CD8-positive, alpha-beta memory T cell (primary cell): ENCODE measurements at places on chromosomes 16 and 17.

DNA sequence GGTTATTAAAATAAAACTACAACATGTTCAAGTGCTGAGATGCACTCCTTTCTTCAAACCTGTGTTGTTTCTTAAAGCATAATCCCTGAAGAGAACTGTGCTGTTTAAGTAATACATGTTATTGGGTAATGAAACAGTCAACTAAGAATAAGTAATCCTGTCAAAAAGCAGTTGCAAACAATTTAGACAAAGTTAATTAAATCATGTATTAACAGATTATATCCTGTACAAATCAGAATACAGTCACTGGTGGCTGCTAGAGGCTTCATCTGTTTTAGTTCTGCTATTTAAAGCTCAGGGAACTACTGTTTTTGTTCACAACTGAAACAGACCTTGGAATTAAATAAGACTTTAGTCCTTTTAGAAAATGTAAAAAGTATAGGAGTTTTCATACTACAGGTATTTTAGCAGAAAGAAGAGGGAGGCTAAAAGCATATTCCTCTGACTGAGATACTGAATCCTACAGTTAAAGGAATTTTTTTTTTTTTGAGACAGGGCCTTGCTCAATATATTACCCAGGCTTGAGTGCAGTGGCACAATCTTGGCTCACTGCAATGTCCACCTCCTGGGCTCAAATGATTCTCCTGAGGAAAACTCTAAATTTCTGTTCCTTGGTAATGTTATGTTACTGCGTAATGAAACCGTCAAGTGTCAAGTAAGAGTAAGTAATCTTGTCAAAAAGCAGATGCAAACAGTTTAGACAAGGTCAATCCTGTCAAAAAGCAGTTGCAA lies 27.3 kb upstream of the ITGA2B start:
- DNase-seq, result no peak

DNA sequence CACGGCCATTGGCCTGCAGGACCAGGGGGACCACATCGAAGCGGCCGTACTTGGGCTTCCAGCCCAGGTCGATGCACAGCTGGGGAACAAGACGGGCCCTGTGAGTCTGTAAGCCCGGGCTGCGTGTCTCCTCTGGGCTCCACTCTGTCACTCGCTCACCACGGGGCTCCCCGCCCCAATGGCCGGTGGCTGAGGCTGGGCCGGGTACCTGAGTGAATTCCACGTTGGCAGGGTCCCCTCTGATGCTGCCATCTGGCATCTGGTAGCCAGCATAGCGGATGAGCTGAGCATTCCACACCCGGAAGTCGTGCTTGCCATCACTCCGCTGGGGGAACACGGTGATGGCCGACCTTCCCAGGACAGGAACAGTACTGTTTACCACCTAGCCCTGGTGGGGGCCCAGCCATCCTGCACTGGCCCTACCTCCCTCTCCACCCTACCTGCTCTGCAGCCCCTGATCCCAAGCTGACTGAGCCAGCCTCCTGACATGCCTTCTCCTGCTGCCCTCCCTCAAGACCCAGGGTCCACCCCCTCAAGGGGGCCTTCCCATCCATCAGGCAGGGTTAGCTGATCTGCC lies 19.4 kb downstream of the NOS2 start:
- DNase-seq, result no peak

GRCh38 chr17:42023524-42024349 lies 3.8 kb downstream of the NKIRAS2 start:
- no peak for DNase-seq

DNA sequence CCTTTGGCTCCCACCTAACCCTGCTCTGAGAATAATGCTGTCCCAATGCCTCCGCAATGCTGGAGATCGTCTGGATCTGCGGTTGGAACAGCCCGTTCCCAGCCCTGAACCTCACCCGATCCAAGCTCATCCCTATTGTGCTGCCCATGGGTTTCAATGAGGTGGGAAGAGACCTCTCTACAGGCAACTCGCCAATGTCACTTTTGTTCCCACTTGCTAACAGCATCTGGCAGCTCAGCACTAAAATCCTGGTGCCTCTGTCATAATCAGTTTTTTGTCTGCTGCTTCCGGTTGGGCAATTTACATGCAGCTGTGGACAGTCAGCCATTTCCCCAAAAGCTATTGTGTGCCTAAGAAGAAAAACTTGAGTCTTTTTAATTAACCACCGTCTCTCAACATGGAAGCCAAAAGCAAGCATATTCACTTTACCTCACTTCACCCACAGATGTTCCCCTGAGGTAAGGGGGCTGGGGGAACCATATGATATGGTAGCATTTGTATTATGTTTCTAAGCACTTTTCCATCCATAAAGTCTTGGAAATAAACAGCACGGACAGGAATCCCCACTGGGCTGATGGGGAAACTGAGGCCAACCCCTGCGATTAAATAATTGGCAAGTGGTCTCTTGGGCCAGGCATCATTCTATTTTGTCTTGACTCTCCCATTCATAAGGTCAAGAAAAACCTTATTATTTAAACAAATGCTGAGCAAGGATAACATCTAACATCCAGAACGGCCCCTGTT lies 159.2 kb upstream of the CDH5 start:
- no peak for DNase-seq

DNA sequence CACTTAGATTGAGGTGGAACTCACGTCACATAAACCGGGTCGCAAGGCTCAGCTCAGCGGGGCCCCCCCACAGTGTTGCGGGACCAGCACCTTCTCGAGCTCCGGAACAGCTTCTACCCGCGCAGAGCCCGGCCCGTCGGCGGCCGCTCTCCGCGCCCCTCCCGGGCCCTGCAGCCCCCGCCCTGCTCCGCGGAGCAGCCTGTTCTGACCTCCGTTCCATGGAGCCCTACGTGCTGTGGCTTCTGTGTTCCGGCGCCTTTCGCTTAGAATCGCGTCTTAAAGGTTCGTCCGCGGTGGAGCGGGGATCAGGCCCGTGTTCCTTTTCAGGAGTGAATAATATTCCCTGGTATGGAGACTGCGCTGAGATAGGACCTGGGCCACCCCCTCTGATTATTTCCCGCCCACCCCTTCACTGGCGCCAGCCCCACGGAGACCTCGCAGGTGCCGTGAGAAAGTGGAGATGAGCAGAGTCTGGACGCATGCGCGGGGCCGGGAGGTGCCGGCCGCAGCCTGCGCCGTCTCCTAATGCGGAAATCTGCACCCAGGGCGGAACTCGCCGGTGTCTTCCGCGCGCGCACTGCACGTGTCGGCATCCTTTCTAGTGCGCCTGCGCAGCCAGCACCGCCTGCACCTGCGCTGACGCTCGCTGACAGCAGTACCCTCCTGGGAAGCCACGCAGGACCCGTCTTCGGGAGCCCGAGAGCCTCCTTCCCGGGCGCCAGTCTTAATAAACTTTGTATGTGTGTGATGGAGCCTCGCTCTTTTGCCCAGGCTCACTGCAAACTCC lies 30.9 kb downstream of the ZNF778 start:
- no peak for DNase-seq

GRCh38 chr17:1649844-1650501 lies at the start of gene RILP:
TSS of gene RILP (minus strand) at chr17:1649866. CDS start at chr17:1649804, 62 bp downstream.
- DNase-seq, result no peak

DNA sequence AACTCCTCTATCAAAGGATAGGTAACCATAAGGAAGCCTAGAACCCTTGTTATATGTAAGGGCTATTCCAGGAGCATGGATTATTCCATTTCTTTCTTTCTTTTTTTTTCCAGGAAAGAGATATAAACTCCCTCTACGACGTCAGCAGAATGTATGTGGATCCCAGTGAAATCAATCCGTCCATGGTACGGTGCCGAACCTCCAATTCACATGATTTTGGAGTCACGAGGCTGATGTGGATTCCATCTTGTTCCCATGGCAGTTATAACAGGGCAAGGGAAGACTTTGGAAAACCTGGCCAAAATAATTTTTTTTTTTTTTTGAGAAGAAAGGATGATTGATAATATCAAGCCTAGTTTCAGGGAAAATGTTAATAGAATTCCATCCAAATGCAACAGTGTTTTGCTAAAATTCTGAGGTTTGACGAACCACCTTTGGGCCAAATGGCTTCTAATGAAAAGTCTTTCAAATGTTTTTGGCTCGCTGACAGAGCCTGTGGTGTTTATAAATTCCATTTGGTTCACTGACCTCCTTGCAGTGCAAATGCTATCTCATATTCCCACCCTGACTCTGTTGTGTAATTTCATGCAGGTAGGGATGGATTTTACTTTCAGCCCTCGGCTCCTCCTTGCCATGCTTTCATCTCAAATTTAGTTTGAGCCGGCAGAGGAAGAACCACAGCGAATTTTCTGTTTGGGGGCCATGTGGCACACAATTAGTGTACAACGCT lies 90.0 kb downstream of the SDR42E1 start:
- no peak for DNase-seq

DNA sequence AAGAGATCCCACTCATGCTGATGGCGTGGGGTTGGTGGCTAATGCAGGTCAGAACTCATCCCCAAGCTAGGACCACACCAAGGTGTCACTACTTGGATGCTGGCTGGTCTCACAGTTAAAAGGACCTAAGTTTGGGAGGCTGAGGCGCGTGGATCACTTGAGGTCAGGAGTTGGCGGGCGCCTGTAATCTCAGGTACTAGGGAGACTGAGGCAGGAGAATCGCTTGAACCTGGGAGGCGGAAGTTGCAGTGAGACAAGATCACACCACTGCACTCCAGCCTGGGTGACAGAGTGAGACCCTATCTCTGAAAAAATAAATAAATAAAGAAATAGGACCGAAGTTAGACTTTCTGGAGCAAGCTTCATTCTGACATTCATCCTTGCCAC lies 6.6 kb upstream of the CDC42EP4 start:
- no peak for DNase-seq

GRCh38 chr17:16969931-16970906 lies 1.7 kb downstream of the TNFRSF13B start:
- no peak for DNase-seq

DNA sequence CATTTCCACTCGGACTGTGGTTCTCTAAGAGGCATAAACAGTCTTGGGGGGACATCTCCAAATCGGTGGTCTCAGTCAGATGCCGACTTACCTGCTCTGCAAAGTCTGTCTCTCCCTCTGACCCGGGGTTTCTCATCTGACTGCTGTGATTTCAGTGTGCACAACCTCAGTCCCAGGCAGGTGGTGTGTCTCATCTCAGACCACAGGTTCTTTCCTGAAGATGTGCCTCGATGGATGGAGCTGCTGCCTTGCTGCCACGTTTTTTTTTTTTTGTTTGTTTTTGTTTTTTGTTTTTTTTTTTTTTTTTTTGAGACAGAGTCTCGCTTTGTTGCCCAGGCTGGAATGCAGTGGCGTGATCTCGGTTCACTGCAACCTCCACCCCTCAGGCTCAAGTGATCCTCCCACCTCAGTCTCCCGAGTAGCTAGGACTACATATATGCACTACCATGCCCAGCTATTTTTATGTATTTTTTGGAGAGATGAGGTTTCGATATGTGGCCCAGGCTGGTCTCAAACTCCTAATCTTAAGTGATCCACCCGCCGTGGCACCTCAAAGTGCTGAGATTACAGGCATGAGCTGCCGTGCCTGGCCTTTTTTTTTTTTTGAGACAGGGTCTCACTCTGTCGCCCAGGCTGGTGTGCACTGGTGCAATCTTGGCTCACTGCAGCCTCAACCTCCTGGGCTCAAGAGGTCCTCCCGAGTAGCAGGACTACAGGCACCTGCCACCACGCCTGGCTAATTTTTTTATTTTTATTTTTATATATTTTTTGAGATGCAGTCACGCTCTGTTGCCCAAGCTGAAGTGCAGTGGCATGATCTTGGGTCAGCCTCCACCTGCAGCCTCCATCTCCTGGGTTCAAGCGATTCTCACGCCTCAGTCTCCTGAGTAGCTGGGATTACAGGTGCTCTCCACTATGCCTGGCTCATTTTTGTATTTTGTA lies 15.4 kb downstream of the SPIRE2 start:
- DNase-seq, result no peak

DNA sequence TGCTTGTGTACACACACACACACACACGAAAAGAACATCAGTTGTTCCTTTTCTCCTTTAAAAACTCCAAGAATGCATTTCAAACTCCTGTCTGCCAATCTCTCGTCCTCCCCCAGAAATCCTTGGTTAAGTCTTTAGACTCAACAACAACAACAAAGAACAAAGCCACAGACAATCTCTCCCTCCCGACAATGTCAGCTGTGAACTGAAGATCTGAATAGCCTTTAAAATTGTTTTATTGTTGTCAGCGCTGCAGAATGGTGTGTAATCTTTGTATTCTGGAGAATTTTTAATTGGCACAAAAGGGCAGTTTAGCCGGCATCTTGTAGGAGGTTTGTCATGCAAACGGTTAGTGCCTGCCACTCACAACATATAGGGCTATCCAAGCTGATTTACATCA lies 219.5 kb downstream of the MSI2 start:
- DNase-seq, result no peak

DNA sequence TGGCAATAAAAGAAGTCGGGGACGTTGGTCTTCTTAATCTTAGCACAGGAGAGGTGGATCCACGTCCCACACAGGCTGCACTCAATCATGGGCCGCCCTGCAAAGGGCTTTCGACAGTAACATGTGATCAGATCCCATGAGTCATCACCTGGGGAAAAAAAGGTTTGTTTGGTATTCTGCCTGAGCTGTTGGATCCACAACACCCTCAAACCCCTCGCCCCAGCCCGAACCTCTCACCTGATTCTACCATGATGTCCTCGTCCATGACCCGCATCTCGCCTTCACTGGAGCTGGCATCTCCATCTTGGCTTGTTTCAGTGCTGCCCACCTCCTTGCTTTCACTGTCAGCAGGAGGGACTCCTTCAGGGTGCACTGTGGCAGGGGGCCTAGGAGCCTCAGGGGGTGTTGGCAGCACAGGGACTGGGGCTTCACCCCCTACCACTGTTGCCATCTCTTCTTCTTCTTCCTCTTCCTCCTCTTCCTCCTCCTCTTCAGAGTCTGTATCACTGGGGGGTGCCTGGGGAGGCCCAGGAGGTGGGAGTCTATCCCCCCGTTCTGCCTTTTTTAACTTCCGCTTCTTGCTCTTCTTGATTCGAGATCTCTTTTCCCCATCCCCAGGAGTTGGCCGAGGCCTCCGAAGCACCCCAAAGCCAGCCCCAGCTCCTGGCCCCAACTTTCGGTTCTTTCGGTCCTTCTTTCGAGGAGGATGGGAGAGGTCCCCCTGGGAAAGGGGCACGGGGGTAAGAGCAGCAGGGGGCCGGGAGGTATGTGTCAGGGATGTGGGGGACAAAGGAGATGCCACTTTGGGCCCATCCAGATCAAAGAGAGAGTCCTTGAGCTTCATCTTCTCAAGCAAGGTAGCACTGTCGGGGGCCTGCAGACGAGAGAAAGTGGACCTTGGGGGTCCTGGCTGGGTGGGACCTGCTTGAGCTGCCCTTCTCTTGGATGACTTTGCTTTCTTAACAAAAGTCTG lies 1.7 kb upstream of the DVL2 start:
- DNase-seq, result no peak

- DNase-seq, result no peak
Observed at GRCh38 chr17:73283841-73284282, 22.2 kb upstream of the CPSF4L start.

GRCh38 chr17:59542960-59543635 lies 22.3 kb upstream of the DHX40 start:
- DNase-seq, result no peak

DNA sequence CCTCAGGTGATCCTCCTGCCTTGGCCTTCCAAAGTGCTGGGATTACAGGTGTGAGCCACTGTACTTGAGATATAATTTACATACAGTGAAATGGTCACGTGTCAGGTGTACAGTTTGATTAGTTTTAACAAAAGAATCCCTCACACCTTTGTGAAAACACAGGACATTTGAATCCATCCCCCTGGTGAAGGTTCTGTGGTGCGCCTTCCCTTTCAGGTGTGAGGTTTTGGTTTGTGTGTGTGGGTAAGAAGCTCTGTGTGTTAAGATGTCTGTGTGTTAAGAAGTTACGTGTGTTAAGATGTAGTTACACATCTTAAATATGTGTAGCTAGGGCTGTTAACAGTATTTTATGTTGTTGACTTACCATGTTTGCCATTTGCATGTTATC lies 4.4 kb downstream of the SEC14L1 start:
- DNase-seq, result no peak
